Activated naive CD8-positive, alpha-beta T cell treated with anti-CD3 and anti-CD28 coated beads for 36 hours (primary cell): ENCODE measurements at places on chromosomes 1 and 21.

DNA sequence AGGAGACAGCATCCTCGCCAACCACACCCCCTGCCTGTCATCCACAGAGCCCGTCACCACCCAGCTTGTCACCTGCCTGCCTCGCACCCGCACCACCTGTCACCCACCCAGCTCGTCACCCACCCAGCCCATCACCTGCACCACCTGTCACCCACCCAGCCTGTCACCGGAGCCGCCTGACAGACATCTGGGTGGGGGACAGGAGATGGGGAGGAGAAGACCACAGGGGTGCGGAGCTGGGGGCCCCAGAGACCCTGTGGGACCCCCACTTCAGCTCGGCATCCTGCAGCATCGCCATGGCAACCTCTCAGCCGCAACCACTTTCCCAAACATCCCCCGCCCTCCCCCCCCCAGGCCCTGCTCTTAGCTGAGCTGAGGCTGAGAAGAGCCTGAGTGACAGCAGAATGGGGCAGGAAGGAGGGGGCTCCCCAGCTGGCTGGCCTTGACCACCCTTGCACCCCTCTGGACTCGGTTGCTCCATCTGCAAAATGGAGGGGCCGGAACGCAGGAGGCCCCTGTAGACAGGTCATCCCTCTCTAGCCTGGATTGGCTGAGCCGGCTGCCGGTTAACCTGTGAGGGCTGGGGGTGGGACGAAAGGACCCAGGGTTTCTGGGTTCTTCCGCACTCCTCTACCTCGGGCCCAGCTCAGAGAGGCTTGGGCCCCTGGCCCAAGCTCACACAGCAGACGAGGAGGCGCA, 11.6 kb downstream of the AHDC1 start:
- no peak for DNase-seq

DNA sequence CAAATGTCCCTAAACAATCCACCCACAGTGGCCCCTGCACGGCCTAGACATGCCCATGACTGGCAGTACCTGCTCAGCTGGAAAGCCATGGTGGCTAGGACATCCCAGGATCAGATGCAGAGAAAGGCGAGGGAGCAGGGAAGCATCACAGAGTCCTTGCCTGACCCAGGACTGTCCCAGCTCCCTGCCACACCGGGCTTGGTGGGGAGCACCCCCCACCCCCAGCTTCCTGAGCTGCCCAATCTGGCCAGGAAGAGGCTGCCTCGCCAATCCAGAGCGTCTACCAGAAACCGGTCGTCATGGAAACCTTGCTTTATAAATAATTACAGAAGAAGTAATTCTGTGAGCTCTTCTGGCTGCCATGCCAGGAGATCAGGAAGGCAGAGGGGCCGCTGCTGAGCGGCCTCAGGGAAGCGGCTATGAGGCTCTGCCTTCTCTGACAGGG, 34.8 kb downstream of the ACOT7 start:
- DNase-seq: peak; percentile 62

GRCh38 chr1:117590273-117590925, 15.4 kb upstream of the TENT5C start:
- DNase-seq: no peak

- DNase-seq: no peak
Observed at GRCh38 chr1:76278711-76279100, 204.2 kb downstream of the ST6GALNAC3 start.

DNA sequence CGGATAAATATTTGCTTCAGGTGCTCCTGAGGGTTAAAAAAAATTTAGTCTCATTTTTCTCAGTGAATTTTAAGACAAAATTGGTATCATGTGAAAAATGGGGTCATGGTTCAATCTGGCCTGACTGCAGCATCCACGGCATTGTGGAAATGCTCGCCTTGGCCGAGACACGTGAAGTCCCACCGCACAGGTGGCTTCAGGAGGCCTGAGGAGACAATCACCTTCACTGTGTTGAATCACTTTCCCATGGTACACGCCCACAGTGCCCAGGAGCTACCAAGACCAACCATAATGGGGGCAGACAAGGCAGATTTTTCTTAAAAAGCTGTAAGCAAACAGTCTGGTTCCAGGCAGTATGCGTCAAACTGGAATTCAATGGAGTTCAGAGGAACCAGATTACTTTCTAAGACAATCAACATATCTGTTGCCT, 11.0 kb upstream of the CPLANE2 start:
- DNase-seq: no peak

DNA sequence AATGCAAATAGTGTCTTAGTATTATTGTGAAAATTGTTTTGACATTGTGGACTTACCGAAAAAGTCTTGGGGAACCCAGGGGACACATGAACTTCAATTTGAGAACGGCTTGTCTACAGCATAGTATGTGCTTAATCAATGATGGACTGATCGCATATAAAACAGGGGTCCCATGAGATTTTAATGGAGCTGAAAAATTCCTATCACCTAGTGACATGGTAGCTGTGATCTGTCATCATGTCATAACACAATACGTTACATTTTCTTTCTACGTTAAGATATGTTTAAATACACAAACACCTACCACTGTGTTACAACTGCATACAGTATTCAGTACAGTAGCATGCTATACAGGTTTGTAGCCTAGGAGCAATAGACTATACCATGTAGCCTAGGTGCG, 153.3 kb upstream of the FOXD3 start:
- no peak for DNase-seq

- no peak for DNase-seq
Observed at GRCh38 chr21:37863842-37864241, 52.4 kb downstream of the KCNJ6 start.

- no peak for DNase-seq
Observed at GRCh38 chr1:103177108-103177775, 68.9 kb upstream of the COL11A1 start.

- DNase-seq: peak; percentile 5
Observed at GRCh38 chr21:46229133-46229922, 754 bp upstream of the LSS start.

- no peak for DNase-seq
Observed at GRCh38 chr1:6627031-6627430, 2.4 kb downstream of the THAP3 start.

DNA sequence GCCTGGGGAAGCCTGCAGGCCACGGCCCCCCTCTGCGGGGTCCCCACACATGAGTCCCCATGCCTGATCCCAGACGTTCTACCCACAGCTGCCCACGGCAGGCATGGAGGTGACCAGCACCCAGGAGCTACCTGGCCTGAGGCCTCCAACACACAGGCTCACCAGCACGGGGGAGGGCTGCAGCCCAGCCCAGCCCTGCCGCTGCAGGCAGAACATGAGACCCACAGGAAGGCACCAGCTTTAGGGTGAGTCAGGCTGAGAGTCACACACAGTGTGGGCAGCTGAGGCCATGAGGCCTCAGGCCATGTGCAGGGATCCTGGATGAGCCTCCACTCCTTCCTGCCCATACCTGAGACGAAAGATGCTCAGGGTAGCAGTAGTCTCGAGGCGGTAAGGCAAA, 121.1 kb downstream of the PSMG1 start:
- no peak for DNase-seq

DNA sequence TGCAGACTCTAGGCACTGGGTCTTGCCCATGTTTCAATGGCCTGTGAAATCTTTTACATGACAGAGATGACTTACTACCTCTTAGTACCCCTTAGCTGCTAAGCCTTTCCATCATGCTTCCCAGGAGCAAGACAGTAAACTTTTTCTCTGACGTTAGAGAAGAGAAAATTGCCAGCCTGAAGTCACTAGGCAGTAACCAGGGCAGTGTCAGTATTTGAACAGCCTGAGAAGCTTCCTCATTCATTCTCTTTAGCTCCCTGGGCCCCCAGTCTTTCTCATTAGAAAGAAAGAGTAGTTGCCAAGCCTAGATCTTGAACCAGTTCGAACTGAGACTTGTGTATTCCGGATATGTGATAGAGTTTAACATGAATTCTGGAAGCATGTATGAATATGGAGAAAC, 99.2 kb downstream of the ERG start:
- DNase-seq: no peak

DNA sequence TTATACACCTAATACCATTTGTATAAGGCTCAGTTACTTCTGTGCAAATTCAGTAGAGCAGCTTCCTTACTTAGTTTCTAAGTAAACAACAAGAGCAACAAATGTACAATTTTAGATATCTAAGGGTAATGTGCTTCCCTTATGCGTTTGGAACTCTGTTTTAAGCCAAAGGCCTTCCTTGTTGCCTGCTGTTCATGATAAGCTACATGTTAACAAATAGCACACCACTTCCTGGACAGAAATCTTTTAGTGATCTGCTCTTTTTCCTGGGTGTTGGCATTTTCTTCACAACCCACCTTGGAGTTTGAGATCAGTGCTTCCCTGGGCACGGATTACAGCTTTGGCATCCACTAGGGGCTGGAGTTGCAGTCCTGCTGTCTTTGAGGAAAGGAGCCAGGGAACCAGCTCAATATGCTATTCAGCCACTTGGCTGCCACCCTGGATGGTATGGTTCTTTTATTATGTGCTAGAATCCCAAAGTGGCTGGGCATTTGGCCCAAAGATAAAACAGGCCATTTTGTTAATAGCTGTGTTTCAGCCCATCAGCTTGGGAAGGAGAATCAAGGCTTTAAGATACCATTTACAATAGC, 55.6 kb upstream of the ADAR start:
- no peak for DNase-seq

GRCh38 chr1:161933592-161934588, 89.8 kb downstream of the OLFML2B start:
- DNase-seq: no peak

DNA sequence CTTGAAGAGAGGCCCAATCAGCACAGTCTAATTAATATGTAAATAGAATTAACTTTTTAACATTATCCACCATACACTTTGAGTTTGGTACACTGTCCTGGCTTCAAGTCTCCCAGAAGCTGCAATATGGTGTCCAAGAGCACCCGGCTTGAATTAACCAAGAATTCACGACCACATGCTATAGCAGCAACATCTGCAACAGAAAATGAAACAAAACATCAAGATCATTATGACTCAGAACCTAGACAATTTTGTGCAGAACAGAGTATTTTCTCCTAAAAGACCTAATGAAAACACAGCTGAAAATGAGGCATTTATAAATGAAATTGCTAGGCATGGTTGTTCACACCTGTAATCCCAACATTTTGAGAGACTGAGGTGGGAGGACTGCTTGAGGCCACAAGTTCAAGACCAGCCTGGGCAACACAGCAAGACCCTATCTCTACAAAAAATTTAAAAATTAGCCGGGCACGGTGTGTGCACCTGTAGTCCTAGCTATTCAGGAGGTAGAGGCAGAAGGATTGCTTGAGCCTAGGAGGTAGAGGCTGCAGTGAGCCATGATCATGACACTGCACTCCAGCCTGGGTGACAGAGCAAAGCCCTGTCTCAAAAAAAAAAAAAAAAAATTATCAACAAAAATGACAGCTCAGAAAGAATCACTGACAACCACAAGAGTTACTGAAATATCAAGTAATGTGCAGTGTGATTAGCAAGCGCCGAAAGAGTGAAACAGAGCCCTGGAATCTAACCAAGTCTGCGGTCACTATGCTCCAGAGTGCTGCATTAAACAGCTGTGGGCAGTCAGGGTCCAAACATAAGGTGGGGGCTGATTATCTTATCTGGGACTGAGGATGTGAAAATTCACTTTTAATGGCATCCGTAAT, 45.3 kb downstream of the HSF2BP start:
- DNase-seq: no peak

- DNase-seq: no peak
Observed at GRCh38 chr1:1082776-1083415, 8.8 kb upstream of the RNF223 start.

DNA sequence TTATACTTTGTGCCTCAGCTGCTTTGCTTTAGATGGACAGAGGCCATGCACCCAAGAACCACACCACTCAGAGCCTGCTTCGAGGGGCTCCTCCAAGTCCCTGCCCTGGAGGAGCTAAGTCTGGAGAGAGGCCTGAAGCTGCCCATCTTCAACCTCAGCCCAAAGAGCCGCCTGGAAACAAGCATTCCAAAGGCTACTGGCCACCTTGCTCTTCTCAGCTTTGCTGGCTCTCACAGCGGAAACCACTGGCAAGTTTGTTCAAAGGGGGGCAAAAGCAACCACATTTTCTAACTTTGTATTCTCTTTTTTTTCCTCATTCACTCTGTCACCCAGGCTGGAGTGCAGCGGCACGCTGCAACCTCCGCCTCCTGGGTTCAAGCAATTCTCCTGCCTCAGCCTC, 23.2 kb downstream of the VPS26C start:
- DNase-seq: no peak

DNA sequence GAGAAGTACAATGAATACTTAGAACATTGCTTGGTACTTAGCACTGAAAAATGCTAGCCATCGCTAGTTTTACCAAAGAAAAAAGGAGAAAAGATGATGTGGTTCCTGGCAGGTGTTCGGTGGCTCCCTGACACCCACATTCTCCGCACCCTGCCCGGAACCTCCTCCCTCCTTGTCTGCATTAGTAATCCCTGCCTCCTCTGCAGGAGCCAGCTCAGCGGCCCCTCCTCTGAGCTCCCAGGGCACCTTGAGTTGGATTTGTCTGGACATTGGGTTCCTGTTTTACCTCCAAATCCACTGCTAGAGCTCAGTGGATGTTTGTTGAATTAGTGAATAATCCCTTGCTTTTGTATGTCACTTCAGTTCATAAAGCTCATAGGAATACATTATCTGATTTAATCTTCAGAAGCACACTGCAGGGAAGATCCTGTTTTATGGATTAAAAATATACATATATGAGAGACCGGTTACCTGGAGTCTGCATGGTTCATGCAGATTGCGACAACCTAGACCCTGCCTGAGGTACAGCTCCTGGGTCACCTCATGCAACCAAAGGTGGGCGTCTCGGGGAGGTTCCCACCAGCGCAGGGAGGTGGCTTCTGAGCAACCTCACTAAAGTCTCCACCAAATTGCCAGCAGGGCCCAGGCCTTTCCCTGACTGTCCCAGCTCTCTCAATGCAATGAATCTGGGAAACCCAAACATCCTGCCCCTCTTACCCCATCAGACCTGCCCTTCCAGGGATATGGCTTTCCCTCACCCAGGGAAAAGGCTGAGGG, 24.2 kb downstream of the PCAT6 start:
- DNase-seq: peak; percentile 23

DNA sequence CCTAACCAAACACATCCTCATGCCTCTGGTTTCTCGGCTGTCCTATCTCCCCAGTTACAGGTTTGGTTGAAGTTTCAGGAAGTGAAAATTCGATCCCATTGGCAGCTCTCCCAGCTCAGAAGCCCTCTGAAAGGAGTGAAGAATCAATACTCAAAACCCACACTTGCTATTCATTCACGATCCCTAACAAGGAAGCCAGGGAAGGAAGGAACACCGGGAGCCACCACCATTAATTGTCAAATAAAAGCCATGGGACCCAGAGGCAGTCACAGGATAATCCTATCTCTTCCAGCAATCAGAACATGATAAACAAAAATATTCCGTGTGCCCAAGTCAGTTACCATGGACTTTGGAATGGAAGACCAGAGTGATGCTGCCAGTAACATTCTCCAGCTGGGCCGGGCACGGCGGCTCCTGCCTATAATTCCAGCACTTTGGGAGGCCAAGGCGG, 7.0 kb downstream of the TMPRSS2 start:
- DNase-seq: no peak
